Effector memory CD8-positive, alpha-beta T cell (primary cell): ENCODE measurements at places on chromosomes 1 and 21.
A peak's percentile ranks its signal among the peaks of the same experiment; 100 is the strongest.

DNA sequence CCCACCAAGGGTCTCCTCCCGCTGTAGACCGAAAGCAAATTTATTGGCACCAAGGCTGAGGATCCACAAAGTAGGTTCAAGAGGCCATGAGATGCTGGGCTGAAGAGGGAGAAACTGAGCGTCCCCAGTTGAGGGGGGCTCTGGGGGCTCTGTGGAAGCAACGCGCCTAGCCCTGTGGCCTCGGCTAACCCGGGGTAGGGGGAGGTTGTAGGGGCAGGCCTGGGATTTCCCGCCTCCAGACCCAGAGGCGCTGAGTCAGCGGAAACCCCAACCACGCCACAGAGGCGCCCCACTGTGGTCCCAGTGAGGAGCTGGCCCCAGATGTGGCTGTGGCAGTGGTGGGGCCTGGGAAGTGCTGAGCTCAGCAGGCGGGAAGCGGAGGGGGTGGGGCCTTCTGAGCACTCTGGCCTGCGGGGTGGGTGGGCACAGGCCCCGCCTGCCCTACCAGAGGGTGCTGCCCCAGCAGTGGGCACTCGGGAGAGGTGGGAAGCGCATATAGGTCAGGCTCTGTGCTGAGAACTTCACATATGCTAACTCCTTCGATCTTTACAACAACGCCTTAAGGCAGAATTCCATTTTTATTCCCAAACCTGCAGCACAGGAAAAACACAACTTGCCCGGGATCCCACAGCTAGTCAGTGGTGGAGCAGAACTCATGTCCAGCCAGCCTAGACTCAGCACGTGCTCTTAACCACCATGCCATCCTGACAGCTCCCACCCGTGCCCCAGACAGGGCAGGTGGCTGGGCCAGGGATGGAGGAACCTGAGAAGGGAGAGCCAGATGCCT lies 1.5 kb upstream of the COL16A1 start:
- DNase-seq, result peak; percentile 65

DNA sequence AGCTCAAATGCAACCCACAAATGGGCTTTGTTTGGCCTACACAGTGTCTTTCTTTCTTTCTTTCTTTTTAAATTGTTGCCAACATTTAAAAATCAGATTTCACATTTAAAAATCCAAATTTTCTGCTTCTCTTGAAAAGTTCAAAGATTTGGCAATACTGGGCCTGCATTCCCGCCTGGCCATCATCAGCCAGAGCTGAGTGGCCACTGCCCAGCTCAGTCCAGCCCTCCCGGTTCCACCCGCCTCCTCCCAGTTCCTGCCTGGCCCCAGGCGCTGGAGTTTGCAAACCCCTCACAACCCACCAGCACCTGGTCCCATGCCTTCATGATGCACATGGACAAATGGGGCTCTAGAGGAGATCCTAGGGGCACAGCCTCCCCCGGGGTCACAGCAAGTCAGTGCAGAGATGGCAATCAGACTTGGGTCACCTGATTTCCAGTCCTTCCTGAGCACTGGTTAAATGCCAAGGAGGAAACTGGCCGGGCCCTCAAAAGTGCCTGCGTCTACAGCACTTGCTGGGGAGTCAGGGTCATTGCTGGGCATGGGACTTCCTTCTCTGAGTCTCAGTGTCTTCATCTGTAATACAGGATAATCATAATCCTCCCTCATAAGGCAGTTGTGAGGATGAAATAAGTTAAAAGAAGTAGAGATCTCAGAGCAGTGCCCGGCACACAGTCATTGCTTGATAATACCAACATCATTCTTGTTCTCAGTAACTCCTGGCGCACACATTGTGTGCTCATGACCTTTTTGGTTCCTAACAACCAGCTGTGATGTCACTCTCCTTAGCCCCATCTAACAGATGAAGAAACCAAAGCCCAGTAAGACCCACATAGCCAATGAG lies 41.0 kb upstream of the LAPTM5 start:
- DNase-seq, result no peak

DNA sequence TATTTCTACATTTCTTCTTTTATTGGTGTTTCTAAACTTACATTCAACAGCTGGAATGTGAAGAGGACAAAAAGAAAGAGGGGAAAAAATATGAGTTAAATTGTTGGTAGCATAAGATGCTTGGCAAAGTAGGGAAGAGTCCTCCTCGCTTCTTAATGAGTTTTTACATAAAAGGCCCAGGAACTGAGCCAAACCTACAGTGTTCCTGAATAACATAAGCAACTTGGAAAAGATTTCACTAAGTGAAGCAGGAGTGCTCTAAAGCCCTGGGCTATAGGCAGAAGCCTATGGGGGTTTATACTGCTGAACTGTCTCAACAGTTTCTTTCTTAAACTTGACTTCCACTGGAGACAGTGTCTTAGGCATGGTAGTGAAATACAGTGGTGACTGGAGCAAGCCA lies 115.0 kb upstream of the USP25 start:
- no peak for DNase-seq

- no peak for DNase-seq
Measured at GRCh38 chr1:169048043-169048442, 58.4 kb upstream of the ATP1B1 start.
